ENCODE measurements at places on chromosomes 2 and 18.

- no peak for DNase-seq
These were observed 53.5 kb downstream of the NXPH2 start for GRCh38 chr2:138726681-138727080.

DNA sequence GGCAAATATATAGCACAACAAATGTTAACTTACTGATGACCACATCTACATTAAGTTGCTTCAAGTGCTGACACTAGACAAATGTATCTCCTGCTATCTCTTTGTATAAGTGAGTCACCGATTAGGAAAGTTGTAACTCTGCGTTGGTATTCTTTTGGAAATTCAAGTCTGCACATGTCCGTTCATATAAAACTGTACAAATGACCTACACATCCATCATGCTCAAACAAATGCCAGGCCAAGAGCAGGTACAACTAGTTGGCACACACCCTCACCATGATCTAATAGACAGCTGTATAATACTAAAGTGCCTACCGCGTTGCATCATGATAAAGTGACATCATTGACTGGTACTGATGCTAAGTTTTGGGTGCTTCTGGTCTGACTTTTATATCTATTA lies 141.1 kb downstream of the RBMS1 start:
- DNase-seq = no peak

GRCh38 chr2:71950256-71951082 lies 197.2 kb downstream of the CYP26B1 start:
- DNase-seq = no peak

DNA sequence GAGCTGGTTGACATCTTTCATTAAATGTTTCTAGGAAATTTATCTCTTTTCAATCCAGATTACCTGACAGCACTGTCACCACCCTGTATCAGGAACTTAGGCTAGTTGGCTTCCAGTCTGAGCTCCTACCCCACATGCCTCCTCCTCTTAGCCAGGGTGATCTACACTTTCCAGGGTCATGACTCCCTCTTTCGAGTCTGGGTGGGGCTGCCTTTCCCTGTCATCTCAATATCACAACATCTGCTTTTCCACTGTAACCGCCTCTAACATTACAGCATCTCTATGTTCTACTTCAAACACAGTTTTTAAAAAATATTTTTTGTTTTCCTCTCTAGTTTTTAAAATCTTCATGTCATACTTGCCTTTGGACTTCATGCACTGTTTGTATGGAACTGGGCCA lies 129.2 kb downstream of the RBMS1 start:
- no peak for DNase-seq

DNA sequence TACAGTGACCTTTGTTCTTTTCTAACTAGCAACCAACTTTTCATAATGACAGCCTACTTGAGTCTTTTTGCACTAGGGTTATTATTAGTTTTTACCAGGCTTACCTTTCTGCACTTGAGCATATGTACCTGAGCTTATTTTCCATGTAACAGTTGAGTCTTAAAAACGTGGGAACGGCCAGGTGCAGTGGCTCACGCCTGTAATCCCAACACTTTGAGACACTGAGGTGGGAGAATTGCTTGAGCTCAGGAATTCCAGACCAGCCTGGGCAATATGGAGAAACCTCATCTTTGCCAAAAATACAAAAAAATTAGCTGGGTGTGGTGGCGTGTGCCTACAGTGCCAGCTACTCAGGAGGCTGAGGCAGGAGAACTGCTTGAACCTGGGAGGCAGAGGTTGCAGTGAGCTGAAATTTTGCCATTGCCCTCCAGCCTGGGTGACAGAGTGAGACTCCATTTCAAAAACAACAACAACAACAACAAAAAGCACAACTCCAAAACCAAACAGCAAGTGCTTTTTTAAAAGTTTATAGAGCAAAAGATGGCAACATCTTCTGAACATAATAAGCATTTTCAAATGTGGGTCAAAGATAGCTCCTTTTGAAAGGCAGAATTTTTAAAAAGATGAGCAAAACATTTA lies 57.1 kb upstream of the CD28 start:
- DNase-seq = no peak

- DNase-seq = no peak
These were observed 71.4 kb downstream of the COPS8 start for GRCh38 chr2:237156857-237157779.

- no peak for DNase-seq
These were observed 248.3 kb downstream of the TTC32 start for GRCh38 chr2:19653509-19653908.

- no peak for DNase-seq
These were observed 2.4 kb upstream of the EVX2 start for GRCh38 chr2:176085861-176086771.

- DNase-seq = no peak
These were observed 63.0 kb upstream of the GALNT13 start for GRCh38 chr2:153808679-153809078.

GRCh38 chr18:59502274-59503175 lies 143.5 kb upstream of the LMAN1 start:
- no peak for DNase-seq

Data from CD4-positive, alpha-beta memory T cell (primary cell).